ENCODE measurements at places on chromosomes 5 and 9. TPM values are rescaled to one million over a fixed set of nuclear protein-coding genes. Genes with fewer than 3 reads are reported as not detected.

NDUFA8 gene
- total RNA-seq = 37.5 TPM

GRCh38 chr9:21154018-21154608 lies 12.3 kb downstream of the IFNA21 start:
- no peak overlapping the region for H3K27ac ChIP-seq
- no peaks in the 10 kb centered on the region for H3K36me3 ChIP-seq
- H3K4me1 ChIP-seq = no peaks in the 10 kb centered on the region
- DNase-seq = no peak

DNA sequence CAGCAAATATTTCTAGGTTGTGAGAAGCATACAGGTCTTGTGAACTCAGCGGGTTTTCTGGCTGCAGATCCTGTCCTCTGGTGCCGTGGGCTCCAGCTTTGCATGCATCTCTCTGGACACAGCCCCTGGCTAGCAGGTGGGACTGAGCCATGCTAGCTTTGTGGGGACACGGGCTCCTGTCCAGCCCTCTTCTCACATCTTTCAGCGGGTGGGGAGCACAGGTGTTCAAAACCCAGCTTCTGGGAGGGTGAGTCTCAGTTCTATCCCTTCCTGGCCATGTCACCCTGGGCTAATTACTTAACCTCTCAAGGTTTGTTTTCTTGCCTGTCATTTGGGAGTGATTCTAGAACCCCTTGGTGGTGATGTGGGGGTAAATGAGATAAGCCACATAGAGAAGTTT lies 162.3 kb downstream of the ICE1 start:
- H3K4me3 ChIP-seq = no peak overlapping the region
- no peaks in the 10 kb centered on the region for H3K36me3 ChIP-seq
- H3K4me1 ChIP-seq = no peaks in the 10 kb centered on the region
- H3K27ac ChIP-seq = no peak overlapping the region
- DNase-seq = no peak
- H3K27me3 ChIP-seq = no peaks in the 10 kb centered on the region

GRCh38 chr9:33721674-33722358 lies 73.5 kb upstream of the PRSS3 start:
- no peaks in the 10 kb centered on the region for H3K4me1 ChIP-seq
- H3K36me3 ChIP-seq = no peaks in the 10 kb centered on the region
- H3K4me3 ChIP-seq = no peak overlapping the region
- no peak overlapping the region for H3K27ac ChIP-seq
- H3K27me3 ChIP-seq = no peaks in the 10 kb centered on the region

DNA sequence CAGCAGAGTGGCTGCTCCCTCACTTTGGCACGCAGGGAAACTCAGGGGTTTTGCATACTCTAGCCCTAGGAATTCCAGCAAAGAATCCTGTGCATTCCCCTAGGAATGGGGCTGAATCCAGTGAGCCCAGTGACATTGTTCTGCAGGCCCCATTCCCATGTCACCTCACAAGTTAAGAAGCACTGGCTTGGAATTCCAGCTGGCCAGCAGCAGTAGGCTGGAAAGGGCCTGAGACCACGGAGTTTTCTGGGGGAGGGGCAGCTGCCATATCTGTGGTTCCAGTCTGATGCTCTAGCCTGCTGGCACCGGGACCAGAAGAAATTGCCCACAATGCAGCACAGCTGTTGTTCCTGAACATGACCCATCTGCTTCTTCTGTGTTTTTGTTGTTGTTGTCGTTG lies 217.6 kb upstream of the DMRTA1 start:
- no peaks in the 10 kb centered on the region for H3K27me3 ChIP-seq
- H3K27ac ChIP-seq = no peak overlapping the region
- H3K36me3 ChIP-seq = no peaks in the 10 kb centered on the region

- no peaks in the 10 kb centered on the region for H3K27me3 ChIP-seq
- no peak overlapping the region for H3K27ac ChIP-seq
- no peak for DNase-seq
- H3K4me1 ChIP-seq = no peaks in the 10 kb centered on the region
- no peak overlapping the region for H3K4me3 ChIP-seq
- H3K36me3 ChIP-seq = no peaks in the 10 kb centered on the region
Measured at GRCh38 chr9:31023847-31024246, 1360.6 kb upstream of the ACO1 start.

GRCh38 chr5:139407517-139407916 lies 3.6 kb upstream of the SPATA24 start:
- H3K36me3 ChIP-seq = no peaks in the 10 kb centered on the region
- DNase-seq = no peak
- H3K27me3 ChIP-seq = no peaks in the 10 kb centered on the region
- H3K27ac ChIP-seq = no peak overlapping the region
- H3K4me1 ChIP-seq = no peaks in the 10 kb centered on the region

DNA sequence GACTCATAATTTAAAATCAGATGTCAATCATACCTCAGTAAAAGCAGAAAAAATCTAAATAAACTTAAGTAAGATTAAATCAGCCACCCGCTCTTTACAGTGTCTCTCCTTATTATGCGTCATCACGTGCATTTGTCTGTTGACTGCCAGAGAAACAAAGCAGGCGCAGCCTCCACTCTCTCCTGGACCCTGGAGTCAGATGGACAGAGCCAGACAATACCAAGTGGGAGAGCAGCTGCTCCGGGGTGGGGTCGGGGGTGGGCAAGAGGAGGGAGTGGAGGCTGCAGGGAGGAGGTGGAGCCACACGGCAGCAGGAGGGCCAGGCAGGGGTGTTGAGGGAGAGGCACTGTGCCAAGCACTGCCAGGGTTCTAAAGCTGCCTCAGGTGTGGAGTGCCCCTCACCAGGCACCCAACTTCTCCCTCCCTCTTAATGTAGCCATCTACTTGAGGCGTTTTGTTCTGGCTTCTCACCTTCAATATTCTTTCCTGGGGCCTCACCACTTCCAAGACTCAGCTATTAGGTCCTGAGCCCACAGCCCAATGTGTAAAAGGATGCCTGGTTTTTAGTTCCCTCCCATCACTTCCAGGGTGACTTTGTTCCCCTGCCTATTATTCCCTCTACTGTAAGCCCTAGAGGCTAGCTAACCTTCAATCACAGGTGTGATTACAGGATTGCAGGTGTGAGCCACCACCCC lies 96.3 kb downstream of the GLDC start:
- no peaks in the 10 kb centered on the region for H3K4me1 ChIP-seq
- no peak overlapping the region for H3K27ac ChIP-seq
- no peak overlapping the region for H3K4me3 ChIP-seq
- DNase-seq = no peak
- H3K27me3 ChIP-seq = no peaks in the 10 kb centered on the region
- no peaks in the 10 kb centered on the region for H3K36me3 ChIP-seq

IL7R gene
- total RNA-seq = 16.7 TPM

DNA sequence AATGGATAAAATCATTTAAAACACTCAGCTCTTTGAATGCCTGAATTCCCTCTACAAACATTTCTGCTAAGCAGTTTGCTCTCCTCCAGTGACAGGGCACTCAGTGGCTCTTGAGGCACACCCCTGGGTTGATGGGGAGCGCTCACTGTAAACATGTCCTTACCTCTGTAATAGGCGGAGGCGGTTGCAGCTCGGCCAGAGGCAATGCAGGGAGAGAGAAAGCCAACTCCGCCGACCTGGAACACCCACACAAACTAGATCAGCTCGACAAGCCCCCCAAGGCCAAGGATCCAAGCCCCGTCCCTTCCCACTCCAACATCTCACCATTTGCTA lies 329 bp downstream of the CDC23 start:
- H3K27ac ChIP-seq = peak overlapping the region; percentile 83
- DNase-seq = no peak
- H3K27me3 ChIP-seq = no peaks in the 10 kb centered on the region
- H3K4me1 ChIP-seq = peaks cover 6% of the 10 kb centered on the region

PRRC2B gene
- total RNA-seq = 143 TPM

- no peak overlapping the region for H3K4me3 ChIP-seq
- DNase-seq = no peak
- no peaks in the 10 kb centered on the region for H3K36me3 ChIP-seq
- H3K4me1 ChIP-seq = no peaks in the 10 kb centered on the region
- H3K27ac ChIP-seq = no peak overlapping the region
Measured at GRCh38 chr5:154509784-154510555, 31.9 kb upstream of the HAND1 start.

GRCh38 chr5:169301986-169302385 lies 1.0 kb upstream of the SLIT3 start:
- H3K4me1 ChIP-seq = no peaks in the 10 kb centered on the region
- no peaks in the 10 kb centered on the region for H3K36me3 ChIP-seq
- peak overlapping the region; percentile 87 for H3K27ac ChIP-seq
- no peaks in the 10 kb centered on the region for H3K27me3 ChIP-seq

DNA sequence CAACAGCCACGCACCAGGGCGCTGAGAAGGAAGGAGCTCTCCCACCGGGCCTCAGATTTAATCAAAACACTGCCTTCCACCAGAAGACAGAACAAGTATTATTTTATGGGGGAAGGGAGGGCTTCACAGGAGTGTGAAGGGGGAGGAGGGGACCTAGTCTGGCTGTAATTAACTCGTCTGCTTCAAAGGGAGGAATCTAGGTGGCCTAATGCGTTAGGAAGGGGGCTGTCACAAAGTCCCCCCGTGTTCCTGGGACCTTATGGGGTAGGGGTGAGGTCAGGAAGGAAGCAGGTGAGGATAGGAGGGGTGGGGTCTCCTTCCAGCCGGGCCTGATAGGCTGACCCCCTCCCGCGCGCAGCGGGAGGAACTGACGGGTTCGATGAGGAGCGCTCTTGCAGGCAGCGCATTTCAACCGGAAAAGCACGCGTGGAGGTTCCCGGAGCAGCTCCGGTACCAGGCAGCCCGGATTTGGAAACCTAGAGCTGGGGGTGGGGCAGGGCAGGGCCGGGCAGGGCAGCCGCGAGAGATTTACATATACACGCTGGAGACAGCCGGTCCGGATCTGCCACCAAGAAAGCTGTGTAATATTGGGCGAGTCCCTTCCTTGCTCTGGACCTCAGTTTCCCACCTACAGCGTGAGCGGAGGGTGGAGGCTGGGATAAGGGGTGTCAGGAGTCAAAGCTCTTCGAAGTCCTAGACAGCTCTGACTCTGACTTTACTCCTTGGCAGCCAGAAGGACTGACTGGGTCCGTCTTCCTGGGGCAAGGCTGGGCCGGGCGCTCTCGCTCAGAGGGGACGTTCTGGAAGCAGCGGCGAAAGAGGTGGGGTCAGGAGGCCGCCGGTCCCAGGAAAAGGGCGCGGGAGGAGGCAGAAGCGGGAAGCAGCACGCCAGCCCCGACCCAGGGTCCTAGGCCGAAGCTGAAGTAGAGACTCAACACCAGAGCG lies 1.8 kb downstream of the SHB start:
- no peaks in the 10 kb centered on the region for H3K27me3 ChIP-seq
- peak; percentile 55 for DNase-seq
- peak overlapping the region; percentile 84 for H3K4me3 ChIP-seq
- no peaks in the 10 kb centered on the region for H3K36me3 ChIP-seq
- no peaks in the 10 kb centered on the region for H3K4me1 ChIP-seq

DNA sequence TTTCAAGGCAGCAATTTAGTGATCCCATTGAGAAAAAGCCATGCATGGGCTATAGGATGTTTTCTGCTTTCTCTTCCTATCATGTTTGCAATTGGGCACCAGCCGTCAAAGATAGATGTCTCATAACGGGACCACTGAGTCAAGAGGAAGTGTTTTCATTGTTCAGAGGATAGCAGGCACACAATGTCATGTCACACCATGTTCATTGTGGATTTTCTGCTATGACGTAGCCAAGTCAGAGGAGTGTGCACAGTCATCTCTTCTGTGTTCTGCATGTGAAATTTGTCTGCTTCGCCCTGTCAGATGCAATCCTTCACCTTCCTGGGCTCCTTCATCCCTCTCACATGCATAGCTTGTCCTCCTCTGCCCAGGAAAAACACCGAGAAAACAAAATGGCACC lies 106.0 kb downstream of the CD180 start:
- H3K36me3 ChIP-seq = no peaks in the 10 kb centered on the region
- peaks cover 16% of the 10 kb centered on the region for H3K4me1 ChIP-seq
- no peak for DNase-seq
- no peaks in the 10 kb centered on the region for H3K27me3 ChIP-seq

DNA sequence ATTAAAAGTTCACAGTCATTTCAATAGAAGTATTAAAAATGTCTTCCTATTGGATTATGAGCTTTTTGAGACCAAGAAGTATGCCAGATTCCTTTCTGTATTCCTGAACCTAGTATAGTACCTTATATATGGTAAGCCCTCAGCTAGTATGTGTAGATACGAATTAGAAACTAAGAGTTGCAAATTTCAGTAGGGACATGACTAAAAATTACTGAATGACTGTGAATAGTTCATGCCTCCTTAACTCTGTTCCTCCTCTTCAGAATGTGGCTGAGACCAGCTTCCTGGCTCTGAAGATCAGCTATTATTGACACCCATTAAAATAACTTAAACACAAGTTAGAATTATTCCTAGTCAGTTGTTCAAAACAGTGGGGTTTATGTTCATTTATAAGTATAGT lies 19.7 kb downstream of the KDM3B start:
- no peak overlapping the region for H3K4me3 ChIP-seq
- no peaks in the 10 kb centered on the region for H3K27me3 ChIP-seq
- H3K27ac ChIP-seq = no peak overlapping the region
- DNase-seq = no peak
